HepG2 (cell line): ENCODE measurements at places on chromosomes 5 and 9. TPM values are rescaled to one million over a fixed set of nuclear protein-coding genes. Genes with fewer than 3 reads are reported as not detected.

The QRFP gene
- not detected in 2 replicates for total RNA-seq

The PAEP gene
- total RNA-seq: 0.38 and 0.75 TPM in 2 replicates

- DNase-seq: no peak
Measured at GRCh38 chr9:89177944-89178829, at the start of gene SHC3. SHC3 (minus strand) TSS chr9:89178818; CDS start chr9:89178460, 358 bp downstream.

DNA sequence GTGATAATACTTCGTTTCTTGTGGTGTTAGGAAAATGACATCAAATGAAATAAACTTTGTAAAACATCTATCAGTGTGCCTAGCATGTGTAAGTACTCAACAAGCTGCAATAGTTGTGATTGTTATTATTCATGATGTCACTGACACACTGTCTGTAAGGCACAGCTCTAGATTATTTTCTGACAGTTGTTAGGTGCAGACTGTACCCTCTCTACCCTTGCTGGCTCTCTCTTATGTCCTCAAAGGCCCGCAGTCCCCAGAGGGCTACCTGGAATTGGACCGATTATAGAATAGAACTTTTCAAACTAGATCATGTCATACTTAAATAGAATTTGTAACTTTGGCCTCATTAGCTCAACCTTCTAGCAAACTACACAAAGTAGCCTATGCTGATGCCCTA is 65.9 kb upstream of the VCAN start:
- DNase-seq: no peak

- DNase-seq: no peak
Measured at GRCh38 chr9:75906531-75906930, 16.1 kb downstream of the PCSK5 start.

- no peak for DNase-seq
Measured at GRCh38 chr9:11204521-11204920, 591.7 kb upstream of the PTPRD start.
